ENCODE measurements at places on chromosomes 3 and 15.

DNA sequence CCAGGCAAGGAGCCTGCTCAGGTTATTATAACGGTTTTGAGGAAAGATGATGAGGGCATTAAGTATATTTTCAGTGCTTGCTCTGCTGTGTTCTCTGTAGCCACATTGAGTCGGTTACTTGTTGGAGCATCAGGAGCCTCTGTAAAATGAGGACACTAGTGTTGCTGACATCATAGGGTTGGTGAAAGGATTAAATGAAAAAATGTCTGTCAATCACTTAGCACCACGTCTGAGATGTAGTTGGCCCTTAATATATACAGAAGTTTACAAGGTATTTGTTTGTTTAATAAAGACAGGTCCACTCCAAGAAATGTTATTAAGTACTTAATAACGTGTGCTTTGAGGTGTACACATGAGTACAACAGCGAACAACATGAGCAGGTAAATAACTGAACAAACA, 735 bp upstream of the SLC25A26 start:
- no peak for DNase-seq

GRCh38 chr15:88574655-88575054, 28.2 kb upstream of the DET1 start:
- DNase-seq, result no peak

DNA sequence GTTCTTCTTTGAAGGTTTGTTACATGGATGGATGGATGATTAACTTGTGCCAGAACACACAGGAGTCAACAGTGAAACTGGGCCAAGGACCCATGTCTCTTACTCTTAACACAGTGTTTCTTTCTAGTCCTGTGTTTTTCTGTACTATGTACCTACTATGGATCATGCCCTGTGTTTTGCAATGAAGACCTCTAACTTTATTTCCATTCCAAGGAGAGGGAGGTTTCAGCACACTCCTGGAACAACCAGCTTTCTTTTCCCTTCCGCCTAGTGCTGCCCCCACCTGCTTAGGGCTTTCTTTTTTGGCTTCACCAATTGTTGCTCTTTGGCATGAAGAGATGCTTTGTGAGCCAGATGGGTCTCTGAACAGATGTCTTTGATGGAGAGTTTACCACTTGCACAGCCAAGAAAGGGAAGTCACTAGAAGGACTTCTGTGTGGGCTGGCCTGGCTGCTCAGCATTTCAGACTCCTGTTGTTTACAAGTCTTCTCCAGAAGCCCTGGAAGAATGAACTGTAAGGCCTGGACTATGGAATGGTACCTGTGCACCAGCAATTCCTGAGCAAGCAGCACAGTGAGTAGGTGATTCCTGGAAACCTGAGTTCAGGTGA, 44.5 kb downstream of the SNAPC5 start:
- no peak for DNase-seq

GRCh38 chr3:115930168-115930567, 306.9 kb downstream of the GAP43 start:
- no peak for DNase-seq

- no peak for DNase-seq
Observed at GRCh38 chr3:158418035-158418434, 153.0 kb upstream of the MLF1 start.

DNA sequence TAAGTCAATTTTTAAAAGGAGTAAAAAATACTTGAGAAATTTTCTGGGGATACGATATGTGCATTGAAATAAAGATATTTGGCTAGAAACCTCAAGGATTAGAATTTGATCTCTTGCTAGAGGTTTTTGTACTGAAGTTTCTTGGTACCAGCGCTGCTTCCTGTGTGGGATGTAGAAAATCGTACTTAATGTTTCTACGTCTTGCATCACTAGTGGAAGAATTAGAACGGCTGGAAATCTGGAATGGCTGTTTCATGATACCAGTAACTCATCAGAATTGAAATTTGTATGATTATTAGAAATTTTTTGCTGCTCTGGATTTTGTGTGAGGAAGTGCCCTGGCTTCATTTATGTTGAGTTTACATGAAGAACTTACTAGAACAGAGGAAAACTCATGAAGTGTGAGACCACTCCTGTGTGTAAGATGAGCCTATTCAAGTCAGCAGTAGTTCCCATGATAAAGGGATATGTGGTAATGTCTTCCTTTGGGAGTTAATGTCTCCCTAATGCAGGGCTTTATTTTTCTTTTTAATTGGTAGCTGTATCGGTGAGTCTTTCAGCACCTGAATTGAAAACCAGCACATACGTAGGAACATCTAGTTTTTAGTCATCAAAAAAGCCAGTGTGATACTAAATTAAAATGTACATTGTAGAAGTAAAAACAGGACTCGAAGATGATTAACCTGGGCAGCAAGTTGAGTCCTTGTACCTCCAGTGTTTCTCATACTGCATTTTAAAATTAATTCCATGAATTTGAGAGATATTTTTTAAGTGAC, 3.2 kb downstream of the KBTBD8 start:
- no peak for DNase-seq

DNA sequence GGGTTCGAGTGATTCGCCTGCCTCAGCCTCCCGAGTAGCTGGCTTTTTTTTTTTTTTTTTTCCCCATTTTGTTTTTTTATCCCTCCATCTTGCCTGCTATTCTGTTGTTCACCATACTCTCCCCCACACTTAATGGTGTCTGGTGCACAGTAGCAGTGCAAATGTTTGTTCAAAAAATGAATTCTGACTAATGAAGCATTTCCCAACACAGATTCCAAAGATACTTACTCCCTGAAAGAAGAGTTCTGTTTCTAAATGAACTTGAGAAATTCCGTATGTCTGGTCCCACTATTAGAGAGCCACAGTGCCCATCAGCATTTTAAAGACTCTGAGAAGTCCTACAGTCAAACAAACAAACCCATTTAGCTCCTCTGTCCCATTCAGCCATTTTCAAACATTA, 9.5 kb downstream of the EDEM1 start:
- no peak for DNase-seq

DNA sequence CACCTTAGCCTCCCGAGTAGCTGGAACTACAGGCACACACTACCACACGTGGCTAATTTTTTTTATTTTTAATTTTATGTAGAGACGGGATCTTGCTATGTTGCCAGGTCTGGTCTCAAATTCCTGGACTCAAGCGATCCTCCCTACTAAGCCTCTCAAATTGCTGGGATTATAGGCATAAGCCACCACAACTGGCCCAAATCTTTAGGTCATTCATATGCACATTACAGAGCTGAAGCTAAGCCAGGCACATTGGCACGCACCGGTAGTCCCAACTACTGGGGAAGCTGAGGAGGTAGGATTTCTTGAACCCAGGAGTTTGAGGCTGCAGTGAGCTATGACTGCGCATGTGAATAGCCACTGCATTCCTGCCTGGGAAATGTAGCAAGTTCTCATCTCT, 265.9 kb downstream of the ZMAT3 start:
- no peak for DNase-seq

- DNase-seq, result no peak
Observed at GRCh38 chr3:132265028-132265427, 52.2 kb upstream of the ACP3 start.
